IMR-90 (cell line): ENCODE measurements at places on chromosomes 1 and 21. TPM values are rescaled to one million over a fixed set of nuclear protein-coding genes. Genes with fewer than 3 reads are reported as not detected.

SIPA1L2 gene
- total RNA-seq = 11.9 and 13.4 TPM in 2 replicates

GRCh38 chr1:175757381-175758015 is 14.1 kb upstream of the TNR start:
- no peak for DNase-seq

OVAAL gene
- total RNA-seq = not detected in 2 replicates

- no peak for DNase-seq
Measured at GRCh38 chr1:230821346-230821745, 47.0 kb downstream of the C1orf198 start.
